ENCODE measurements at places on chromosomes 2 and 18.

DNA sequence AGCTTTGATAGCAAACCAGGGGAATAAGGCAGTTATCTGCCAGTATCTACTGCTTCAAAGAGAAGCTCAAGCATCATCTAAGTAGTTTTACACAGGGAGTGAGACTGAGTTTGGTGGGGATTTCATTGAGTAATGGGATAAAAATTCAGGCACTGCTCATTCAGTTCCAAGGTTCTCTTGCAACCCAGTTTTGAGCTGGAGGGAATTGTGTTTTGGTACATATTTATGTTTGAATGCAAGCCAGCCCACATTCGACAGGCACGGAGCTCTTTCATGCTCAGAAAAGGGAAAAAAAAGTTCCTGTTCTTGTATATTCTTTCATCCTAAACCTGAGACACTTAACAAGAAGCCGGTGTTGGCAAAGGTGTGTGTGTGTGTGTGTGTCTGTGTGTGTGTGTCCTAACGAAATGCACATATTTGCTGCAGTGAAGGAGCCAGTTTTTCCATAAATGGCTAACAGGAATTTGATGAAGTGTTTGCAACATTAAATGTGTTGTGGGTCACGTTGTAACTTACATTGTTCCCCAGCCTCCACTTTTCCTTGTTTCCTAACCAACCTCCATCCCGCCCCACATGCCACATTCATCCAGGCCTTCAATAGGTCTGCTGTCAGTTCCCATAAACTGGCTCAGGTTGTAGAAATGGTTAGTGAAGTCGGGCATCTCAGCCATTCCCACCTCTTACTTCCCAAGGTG lies 311.1 kb downstream of the TXNL1 start:
- no peak for DNase-seq

DNA sequence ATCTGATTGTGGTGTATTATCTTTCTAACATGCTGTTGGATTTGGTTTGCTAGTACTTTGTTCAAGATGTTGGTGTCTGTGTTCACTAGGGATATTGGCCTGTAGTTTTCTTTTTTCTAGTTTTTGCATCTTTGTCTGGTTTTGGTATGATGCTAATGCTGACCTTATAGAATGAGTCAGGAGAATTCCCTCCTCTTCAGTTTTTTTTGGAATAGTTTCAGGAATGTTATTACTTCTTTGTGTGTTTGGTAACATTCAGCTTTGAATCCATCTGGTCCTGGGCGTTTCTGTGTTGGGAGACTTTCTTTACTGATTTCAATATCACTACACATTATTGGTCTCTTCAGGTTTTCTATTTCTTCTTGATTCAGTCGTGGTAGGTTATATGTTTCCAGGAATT lies 124.2 kb upstream of the EPB41L5 start:
- DNase-seq: no peak

GRCh38 chr18:70418546-70419311 lies 129.9 kb downstream of the SOCS6 start:
- no peak for DNase-seq

DNA sequence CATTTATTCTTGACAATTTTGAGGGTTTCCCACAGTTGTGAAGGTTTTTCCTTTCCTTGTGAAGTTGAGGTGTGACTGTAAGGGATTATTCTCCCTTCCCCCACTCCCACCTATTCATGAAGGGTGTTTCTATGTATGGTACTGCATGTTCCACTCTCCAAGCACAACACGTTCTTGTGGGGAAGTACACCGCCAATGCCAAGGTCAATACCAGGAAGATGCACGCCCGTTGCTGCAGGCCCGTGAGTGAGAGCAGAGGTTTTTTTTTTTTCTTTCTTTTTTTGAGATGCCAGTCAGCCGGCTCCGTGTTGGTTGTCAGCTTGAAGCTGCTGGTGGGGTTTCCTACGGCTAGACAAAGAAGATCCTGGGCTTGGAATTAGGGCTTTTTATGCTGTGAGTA lies 38.6 kb upstream of the EPHA4 start:
- DNase-seq: peak; percentile 63

DNA sequence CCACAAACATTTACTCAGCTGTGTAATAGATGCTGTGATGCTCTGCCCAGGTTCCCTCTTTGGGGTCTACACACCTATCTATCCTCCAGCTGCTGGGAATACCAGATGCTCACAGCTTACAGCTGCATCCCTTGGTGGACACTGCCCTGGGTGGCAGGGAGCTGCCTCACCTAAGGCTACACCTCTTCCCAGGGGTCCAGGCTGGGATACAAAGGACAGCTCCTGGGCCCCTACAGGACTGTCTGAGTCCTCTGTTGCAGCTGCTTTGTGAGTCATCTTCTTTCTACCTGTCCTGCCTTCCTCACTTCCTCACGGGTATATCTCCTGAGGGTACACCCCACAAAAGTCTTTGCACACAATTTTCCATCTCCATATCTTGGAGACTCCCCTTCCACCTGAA lies 27.6 kb downstream of the THNSL2 start:
- DNase-seq: no peak
